ENCODE measurements at places on chromosomes 13 and 19. TPM values are rescaled to one million over a fixed set of nuclear protein-coding genes. Genes with fewer than 3 reads are reported as not detected.

POU2F2 gene
- total RNA-seq, result 0.37 TPM

RNASEH2A gene
- total RNA-seq, result 33.6 TPM

SLITRK6 gene
- under 0.01 TPM for total RNA-seq

ZNF628 gene
- total RNA-seq, result 2.6 TPM

CLDND2 gene
- total RNA-seq, result not detected

RNF113B gene
- not detected for total RNA-seq

FAAP24 gene
- total RNA-seq, result 3.7 TPM

ACP7 gene
- 0.98 TPM for total RNA-seq

PDX1 gene
- not detected for total RNA-seq

NR2F6 gene
- total RNA-seq, result 26.8 TPM

ZNF446 gene
- total RNA-seq, result 9.0 TPM

NXNL1 gene
- not detected for total RNA-seq

FUT1 gene
- 0.20 TPM for total RNA-seq

TMEM59L gene
- under 0.01 TPM for total RNA-seq

ZNF728 gene
- total RNA-seq, result 0.39 TPM

PCDH17 gene
- total RNA-seq, result 0.20 TPM

DAND5 gene
- not detected for total RNA-seq

SLC8A2 gene
- not detected for total RNA-seq

CBY2 gene
- not detected for total RNA-seq

ATP8A2 gene
- total RNA-seq, result under 0.01 TPM

IGFL2 gene
- total RNA-seq, result not detected

CEACAM16 gene
- not detected for total RNA-seq
